ENCODE measurements at places on chromosomes 3 and 15. TPM values are rescaled to one million over a fixed set of nuclear protein-coding genes. Genes with fewer than 3 reads are reported as not detected.

DNA sequence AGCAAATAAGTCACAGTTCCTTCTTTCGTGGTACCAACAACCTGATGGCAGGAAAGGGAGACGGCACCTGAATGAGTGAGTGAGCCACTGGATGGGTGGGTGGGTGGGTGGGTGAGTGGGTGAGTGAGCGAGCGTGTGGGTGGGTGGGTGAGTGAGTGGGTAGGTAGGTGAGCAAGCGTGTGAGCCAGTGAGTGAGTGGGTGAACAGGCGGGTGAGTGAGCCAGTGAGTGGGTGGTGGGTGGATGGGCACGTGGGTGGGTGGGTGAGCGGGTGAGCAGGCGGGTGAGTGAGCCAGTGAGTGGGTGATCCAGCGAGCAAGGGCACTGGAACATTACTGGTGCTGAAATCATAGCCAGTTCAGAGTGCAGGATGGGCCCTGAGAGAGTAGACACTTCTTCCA, 152.8 kb downstream of the MEGF11 start:
- DNase-seq: no peak

CIB1 gene
- 38.7 TPM for total RNA-seq

BLM gene
- total RNA-seq: 11.8 TPM

LRRC2 gene
- 0.27 TPM for total RNA-seq

HDAC11 gene
- 10.5 TPM for total RNA-seq

SCAANT1 gene
- total RNA-seq: not detected

DNA sequence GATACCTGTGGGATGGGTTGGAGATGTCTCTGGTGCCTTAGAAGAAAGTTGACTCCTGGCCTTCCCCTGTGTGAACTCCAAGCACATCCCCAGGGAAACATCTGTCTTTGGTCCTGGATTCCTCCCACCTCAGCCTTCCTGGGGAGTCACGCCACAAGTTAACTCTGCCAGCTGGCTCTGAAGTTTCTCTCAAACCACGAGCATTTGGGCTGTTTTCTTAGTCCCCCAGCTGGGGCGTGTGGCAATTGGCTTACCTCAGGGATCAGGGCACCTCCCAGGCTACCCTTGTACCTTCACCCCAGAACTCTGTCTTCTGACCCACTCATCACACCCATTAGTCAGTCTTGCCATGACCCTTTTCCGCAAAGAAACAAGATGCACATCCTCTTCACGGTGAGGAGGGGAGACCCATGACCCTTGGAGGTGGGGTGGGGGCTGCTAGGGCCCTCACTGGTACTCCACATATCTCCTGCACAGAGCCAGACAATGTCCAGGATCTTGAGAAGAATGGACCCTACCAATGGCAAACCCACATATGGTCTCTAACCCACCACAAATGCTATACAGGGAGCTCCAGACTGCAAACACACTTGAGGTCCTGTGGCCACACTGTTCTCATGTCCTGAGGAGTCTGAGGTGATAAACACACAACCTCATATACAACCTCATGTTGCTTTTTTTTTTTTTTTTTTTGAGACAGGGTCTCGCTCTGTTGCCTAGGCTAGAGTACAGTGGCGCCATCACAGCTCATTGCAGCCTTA, 3.9 kb downstream of the NEIL1 start:
- DNase-seq: no peak

DNA sequence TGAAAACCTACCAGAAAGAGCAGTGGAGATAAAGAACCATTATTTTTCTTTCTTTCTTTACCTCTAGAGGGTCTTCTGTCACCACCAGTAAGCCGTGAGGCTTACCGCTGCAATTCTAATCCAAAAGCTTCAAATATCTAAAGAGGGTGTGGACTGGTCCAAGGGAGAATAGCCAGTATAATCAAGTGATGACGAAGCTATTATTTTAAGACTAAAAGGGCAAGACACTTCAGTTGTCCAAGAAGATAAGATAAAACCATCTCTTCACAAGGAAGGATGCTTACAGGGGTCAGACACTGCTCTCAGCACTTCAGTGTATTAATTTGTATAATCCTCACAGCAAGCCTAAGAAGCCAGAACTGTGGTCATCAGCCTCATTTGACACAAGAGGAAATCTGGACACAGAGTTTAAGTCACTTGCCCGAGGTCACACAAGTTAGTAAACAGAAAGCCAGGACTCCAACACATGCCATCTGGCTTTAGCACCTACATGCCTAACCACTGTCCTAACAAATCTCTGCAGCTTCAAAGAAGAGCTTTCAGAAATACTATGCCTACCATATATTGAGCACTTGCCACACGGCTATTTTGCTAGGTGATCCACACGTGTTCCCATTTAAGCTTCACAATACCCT, 14.6 kb downstream of the HDC start:
- no peak for DNase-seq

DNA sequence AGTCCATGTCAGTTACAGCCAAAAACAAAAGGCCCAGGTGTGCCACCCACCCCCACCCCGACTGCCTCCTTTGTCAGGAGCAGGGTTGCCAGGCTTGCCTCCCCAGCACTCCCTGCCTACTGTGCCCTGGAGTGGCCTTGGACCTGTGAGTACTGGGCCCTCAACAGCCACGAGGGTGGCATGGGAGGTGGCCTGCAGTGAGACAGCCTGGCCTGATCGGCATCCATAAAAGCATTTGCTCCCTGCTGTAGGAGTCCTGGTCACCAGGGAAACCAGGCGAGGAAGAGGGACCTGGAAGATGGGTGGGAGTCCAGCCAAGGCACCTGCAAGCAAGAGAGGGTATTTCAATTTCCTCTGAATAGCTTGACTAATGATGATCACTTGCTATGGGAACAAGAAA, 56.4 kb upstream of the KCNMB2 start:
- no peak for DNase-seq

- no peak for DNase-seq
Measured at GRCh38 chr3:196949285-196949619, 6.9 kb upstream of the NCBP2 start.

GRCh38 chr3:44761101-44761423, 357 bp downstream of the KIAA1143 start:
- DNase-seq: no peak

GRCh38 chr3:195397524-195397923, 45.3 kb downstream of the ACAP2 start:
- no peak for DNase-seq

GRCh38 chr3:50602595-50603191, 8.9 kb downstream of the CISH start:
- no peak for DNase-seq

CPLX3 gene
- total RNA-seq: not detected

DNA sequence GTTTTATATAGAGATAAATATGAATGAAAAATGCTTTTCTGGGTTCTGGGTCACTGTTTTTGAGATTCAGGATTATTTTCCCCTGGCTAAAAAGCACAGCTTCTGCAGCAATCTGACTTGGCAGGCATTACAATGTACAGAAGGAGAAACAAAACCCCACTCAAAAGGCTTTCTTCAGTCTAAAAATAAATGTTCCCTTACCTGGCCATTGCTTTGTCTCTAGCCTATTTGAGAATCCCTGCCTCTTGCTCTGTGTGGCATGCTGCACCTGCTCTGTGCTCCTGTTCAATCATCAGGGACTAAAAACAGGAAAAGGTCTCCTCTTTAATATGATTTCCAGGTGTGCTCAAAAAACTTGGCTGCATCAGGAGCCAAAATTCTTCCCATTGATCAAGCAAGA, 187.4 kb upstream of the STAC start:
- DNase-seq: no peak

- no peak for DNase-seq
Measured at GRCh38 chr3:70249509-70250160, 62.8 kb downstream of the MDFIC2 start.

DNA sequence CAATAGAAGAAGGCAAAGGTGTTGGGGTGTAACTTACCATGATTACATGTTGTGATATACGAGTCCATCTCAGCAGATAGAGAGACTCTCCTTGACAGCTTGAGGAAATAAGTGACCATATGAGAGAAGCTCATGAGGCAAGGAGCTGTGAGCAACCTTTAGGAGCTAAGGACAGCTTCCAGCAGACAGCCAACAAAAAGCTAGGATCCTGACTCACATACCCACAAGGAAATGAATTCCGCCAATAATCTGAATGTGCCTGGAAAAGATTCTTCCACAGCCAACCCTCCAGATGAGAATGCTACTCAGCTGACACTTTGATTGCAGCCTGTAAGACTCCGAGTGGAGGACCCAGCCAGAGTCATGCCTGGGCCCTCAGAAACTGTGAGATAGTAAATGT, 339.6 kb upstream of the TPRG1 start:
- DNase-seq: no peak

ROPN1 gene
- total RNA-seq: not detected

- peak; percentile 52 for DNase-seq
Measured at GRCh38 chr3:189355481-189356201, 183.9 kb downstream of the TPRG1 start.

DNA sequence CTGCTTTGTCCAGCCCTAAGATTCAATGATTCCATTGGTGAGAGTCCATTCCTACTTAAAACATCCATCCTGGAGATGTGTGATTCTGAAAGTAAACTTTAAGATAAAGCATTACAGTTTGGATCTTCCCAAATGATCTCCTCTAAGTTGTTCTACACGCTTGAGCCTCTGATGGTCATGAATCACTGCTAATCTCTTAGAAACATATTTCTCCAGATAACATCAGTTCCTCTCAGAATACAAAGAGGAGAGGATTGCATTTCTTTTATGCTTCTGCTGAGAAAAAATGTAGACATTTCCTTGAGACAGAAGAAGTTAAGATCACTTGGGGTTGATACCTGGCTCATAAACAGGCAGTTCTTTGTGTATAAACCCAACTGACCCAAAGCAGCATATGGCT, 281.2 kb upstream of the DPH6 start:
- DNase-seq: no peak

PODXL2 gene
- total RNA-seq: 25.1 TPM

UROC1 gene
- total RNA-seq: 0.74 TPM

DNA sequence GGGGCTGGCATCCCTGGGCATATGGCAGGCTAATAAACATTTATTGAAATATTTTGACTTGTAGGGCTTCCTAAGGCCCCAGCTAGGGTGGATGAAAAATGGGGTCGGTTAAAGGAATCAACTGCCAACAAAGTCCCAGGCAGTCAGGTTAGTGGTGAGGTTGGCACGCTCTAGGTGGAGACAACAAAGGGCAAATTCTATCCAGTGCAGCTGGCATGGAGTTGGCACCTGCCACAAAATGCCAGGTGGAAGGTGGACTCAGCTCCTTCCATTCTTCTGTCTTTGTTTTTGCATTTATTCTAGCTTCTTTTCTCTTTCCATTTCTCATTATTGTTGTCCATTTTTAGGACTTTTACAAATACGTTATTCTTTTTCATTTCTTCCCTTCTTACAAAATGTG, 31.0 kb downstream of the LCMT2 start:
- no peak for DNase-seq

HEG1 gene
- 10.7 TPM for total RNA-seq

PP2D1 gene
- total RNA-seq: not detected

CHDH gene
- total RNA-seq: 40.4 TPM

- no peak for DNase-seq
Measured at GRCh38 chr3:187292631-187293515, 1.3 kb upstream of the MASP1 start.

DNA sequence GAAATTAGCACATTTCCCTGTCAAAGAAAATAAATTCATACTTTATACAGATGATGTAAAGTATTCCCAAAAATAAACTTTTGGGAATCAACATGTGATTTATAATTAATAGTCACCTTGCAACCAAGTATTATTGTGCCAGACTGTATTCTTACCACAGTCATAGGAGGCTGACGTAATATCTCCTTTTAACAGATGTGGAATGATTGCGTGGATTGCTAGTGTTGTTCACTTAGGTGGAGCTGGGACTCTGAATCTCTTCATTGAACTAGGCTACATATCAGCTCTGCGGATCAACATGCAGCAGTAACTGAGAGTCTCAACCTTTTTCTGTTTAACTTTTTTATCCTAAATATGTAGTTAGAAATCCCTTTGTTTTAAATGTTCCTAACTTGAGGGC, 37.2 kb downstream of the PXK start:
- DNase-seq: no peak

SLC15A2 gene
- 1.0 TPM for total RNA-seq

GRCh38 chr15:61459785-61460707, 230.9 kb upstream of the RORA start:
- peak; percentile 4 for DNase-seq

- no peak for DNase-seq
Measured at GRCh38 chr3:117645561-117646242, 936.1 kb downstream of the TUSC7 start.

Measured in HepG2 (cell line).